ENCODE measurements at places on chromosomes 12 and 14.

DNA sequence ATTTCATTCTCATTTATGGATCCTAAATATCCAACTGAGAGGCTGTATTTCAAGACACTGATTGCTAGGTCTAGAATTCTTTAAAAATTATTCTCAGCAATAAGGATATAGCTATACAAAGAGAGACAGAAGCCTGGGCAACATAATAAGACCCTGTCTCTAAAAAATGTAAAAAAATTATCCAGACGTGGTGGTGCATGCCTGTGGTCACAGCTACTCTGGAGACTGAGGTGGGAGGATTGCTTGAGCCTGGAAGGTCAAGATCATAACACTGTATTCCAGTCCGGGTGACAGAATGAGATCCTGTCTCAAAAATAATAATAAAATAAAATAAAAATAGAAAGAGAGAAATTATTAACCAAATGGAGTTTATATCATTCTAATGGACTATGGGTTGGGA, 20.6 kb upstream of the ARID2 start:
- DNase-seq = no peak

DNA sequence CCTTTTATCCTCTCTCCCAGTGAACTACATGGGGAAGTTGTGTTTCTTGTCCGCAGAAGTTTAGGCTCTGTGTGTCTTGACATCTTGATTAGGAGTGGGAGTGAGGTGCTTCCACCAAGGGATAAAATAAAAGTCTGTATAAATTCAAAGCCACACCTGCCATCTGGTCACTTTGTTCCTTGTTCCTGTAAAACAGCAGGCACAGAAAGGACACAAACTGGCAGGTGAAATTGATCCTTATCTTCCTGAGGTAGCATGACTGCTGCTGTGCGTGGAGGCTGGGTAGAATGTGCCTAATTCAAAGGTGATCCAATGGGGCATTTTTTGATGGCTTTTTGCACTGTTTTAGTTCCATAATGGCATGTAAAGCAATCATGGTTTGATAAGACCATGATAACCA, 104.3 kb upstream of the KITLG start:
- DNase-seq = no peak

- no peak for DNase-seq
These were observed 53.8 kb downstream of the MOK start for GRCh38 chr14:102251161-102251560.

DNA sequence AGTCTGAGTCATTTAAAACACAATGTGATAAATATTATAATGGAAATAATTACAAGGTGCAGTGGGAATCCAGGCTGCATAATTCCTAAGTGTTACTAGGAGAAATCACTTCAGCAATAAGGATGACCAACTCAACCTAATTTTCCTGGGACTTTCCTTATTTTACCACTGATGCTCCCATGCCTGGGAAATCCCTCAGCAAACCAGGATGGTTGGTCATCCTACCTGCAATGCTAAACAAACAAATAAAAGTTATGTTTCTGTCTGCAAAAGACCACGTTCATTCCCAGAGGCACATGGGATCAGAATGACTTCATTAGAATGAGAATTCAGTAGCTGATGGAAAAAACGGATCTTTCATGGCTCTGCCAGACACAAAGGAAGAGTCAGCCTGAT, 130.8 kb upstream of the RAP1B start:
- no peak for DNase-seq

GRCh38 chr12:120032242-120032641, 43.2 kb downstream of the BICDL1 start:
- no peak for DNase-seq

- DNase-seq = no peak
These were observed 26.8 kb upstream of the PEX5 start for GRCh38 chr12:7162691-7163114.

- peak; percentile 73 for DNase-seq
These were observed 11.9 kb downstream of the TMEM52B start for GRCh38 chr12:10190558-10191388.

Data from MM.1S (cell line).